ENCODE measurements at places on chromosomes 11 and 22. TPM values are rescaled to one million over a fixed set of nuclear protein-coding genes. Genes with fewer than 3 reads are reported as not detected.

GLYATL2 gene
- 0.20 TPM for total RNA-seq

TRIM5 gene
- 37.2 TPM for total RNA-seq

APOL3 gene
- total RNA-seq, result 10.4 TPM

CRYBB3 gene
- total RNA-seq, result not detected

PTGDR2 gene
- not detected for total RNA-seq

EHD1 gene
- 103 TPM for total RNA-seq

CSRP3 gene
- total RNA-seq, result not detected

LGALS12 gene
- total RNA-seq, result not detected

FADD gene
- total RNA-seq, result 79.0 TPM

IL17RA gene
- total RNA-seq, result 5.4 TPM

SOX10 gene
- total RNA-seq, result not detected

RCOR2 gene
- 0.35 TPM for total RNA-seq

SF3B2 gene
- 122 TPM for total RNA-seq

RTN4RL2 gene
- not detected for total RNA-seq

CCDC88B gene
- total RNA-seq, result 2.4 TPM

SLC2A11 gene
- 18.2 TPM for total RNA-seq

DDIAS gene
- total RNA-seq, result 0.99 TPM

PGM2L1 gene
- total RNA-seq, result 32.6 TPM

C11orf87 gene
- total RNA-seq, result not detected

SMC1B gene
- not detected for total RNA-seq

SHANK3 gene
- total RNA-seq, result 1.7 TPM

TRIM48 gene
- total RNA-seq, result not detected

OTOG gene
- not detected for total RNA-seq

PGA5 gene
- not detected for total RNA-seq

HTR3B gene
- not detected for total RNA-seq

MOB2 gene
- 36.5 TPM for total RNA-seq

KCNQ1OT1 gene
- 0.35 TPM for total RNA-seq

DEUP1 gene
- total RNA-seq, result not detected

FAM111A gene
- total RNA-seq, result 39.4 TPM

IFTAP gene
- 29.5 TPM for total RNA-seq

ZC3H12C gene
- total RNA-seq, result 25.9 TPM

FGF4 gene
- not detected for total RNA-seq

ARHGAP8 gene
- total RNA-seq, result 5.3 TPM

ACTN3 gene
- total RNA-seq, result not detected

RAB39A gene
- 0.10 TPM for total RNA-seq

CD82 gene
- total RNA-seq, result 49.7 TPM

EPS8L2 gene
- total RNA-seq, result 235 TPM

TPBGL gene
- total RNA-seq, result not detected

TMPRSS13 gene
- total RNA-seq, result 0.17 TPM

PLAAT2 gene
- not detected for total RNA-seq

GRM5 gene
- 0.15 TPM for total RNA-seq

BTG4 gene
- not detected for total RNA-seq

GDPD5 gene
- 3.0 TPM for total RNA-seq

TRIM66 gene
- 7.5 TPM for total RNA-seq

SCGB1D2 gene
- not detected for total RNA-seq

All from renal cortical epithelial cell (primary cell).